Stimulated activated CD8-positive, alpha-beta memory T cell treated with anti-CD3 and anti-CD28 coated beads, Interleukin-2, amount 100 ng/mL, for 1 hour (primary cell): ENCODE measurements at places on chromosomes 16 and 17.

GRCh38 chr16:83136924-83137323 lies 510.2 kb downstream of the CDH13 start:
- no peak for DNase-seq

- DNase-seq = no peak
Observed at GRCh38 chr17:7440113-7440833, 961 bp downstream of the FGF11 start.

DNA sequence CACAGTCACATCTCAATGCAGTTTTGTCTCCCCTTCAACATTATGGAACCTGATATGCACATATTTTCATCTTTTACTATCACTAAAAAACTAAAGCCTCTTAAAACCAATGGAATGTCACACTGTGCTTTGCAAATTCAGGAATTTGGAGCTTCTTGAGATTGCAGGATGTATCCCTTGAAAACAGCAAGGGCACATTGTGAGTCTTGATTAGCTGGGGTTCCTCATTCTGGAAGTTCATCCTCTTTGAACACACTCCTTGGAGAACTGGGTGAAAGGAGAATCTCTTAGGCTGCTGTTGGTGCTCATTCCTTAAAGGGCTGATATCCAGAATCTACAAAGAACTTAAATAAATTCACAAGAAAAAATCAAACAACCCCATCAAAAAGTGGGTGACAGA lies 21.1 kb upstream of the MYOCD start:
- no peak for DNase-seq

- no peak for DNase-seq
Observed at GRCh38 chr17:17724307-17725010, 43.2 kb downstream of the RAI1 start.

DNA sequence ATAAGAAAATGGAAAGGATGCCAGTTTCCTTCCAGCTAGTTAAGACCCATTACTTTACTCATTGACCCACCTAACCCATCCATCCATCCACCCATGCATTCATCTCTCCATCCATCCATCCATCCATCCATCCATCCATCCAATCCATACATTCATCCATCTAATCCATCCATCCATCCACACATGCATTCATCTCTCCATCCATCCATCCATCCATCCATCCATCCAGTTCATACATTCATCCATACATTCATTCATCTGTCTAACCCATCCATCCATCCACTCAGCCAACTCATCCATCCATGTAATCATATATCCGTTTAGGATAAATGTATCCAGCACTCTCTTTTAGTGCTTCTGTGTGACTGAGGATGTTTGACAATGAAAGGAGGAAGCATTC lies 178.8 kb upstream of the CACNG3 start:
- DNase-seq = no peak

DNA sequence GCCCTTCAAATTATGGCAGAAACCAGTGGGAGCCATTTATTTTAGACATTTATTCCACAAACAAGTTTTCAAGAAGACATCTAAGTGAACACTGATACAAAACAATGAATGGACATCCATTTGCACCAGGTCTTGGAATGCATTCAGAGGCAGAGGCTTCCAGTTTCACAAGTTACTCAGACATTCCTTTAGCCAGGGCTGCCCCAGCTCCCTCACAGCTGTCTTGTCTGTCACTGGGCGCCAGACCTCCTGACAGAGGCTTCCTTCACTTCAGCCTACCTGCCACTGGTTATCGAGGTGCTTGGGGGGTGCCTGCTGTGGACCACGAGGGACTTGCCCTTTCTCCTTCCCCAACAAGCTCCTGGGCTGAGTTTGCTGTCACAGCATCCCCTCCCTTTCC lies 19.2 kb downstream of the AQP8 start:
- no peak for DNase-seq

DNA sequence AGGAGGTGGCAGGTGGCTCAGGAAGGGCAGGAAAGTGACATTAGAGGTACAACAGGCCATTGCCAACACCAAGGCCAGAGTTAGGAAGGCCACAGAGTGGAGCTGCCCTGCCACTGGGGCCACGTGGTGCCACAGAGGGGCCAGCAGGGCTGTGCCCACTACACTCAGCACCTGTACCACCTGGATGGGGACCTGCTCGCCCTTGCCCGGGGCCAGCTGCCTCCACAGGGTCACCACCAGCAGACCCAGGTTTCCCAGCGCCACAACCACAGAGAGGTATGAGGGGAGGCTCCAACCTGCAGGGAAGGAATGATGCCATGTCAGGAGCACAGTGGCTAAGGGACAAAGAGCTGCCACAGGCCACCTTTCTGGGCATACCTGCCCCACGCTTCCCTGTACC lies 1.2 kb downstream of the SLC52A1 start:
- DNase-seq = no peak

DNA sequence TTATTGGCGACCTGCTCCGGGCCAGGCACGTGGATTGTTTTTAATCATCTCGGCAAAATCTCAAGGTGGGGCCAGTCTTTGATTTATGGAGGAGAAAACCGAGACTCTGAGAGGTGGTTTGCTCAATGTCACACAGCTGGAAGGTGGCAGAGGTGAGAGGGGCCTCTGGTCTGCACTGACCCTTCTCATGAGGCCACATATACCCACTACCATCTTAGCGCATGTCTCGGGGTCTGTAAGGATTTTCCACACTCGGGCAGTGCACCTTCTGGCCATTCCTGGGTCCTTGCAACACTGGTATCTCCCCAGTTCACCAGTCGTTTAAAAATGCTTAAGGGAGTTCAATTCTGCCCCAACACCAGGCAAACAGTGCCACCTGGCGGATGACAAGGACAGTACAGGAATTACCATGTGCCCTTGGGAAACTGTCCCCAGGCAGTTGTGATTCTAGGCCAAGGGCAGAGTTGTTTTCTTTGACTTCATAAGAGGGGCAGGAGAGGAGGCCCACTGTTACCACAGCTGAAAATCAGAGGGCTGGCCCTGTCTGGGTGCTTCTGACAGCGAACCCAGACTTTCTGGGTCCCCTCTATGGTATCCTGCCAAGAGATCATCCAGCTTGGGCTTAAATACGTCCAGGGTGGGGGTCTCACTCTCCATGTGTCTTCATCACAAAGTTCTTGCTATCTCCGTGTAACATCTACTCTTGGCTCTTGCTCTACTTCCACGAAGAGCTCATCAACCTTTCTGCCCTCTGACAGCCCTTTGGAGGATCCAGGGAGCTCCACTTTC lies 39.4 kb upstream of the RAI1 start:
- peak; percentile 68 for DNase-seq

DNA sequence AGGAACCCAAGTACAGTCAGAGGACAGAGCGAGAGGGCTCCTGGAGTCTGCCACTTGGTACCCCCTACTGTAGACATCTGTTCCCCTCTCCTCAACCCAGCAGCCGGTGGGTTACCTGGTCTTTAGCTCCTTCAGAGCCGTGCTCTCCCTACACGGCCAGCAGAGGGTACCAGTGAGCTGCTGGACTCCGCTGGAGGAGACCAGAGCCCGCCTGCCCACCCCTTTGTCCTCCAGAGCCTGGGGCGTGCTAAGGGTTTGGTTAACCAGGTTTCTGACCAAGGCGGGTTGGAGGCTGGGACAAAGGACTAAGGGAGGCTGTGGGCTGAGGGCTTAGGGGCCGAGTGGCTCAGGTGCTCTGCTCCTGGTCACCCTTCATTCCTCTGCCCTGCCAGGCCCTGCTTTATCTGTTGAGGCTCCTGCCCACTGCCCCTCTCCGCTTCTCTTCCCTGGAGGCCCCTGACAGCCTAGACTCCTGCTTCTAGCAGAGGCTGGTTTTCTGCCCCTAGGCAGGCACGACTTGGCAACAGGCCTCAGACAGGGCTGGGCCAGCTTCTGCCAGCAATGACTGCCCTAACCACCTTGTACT lies 2.7 kb upstream of the HSD11B2 start:
- peak; percentile 12 for DNase-seq
